ENCODE measurements at places on chromosomes 2 and 18.

GRCh38 chr2:151102226-151102625, 159.4 kb downstream of the RBM43 start:
- no peak for DNase-seq

DNA sequence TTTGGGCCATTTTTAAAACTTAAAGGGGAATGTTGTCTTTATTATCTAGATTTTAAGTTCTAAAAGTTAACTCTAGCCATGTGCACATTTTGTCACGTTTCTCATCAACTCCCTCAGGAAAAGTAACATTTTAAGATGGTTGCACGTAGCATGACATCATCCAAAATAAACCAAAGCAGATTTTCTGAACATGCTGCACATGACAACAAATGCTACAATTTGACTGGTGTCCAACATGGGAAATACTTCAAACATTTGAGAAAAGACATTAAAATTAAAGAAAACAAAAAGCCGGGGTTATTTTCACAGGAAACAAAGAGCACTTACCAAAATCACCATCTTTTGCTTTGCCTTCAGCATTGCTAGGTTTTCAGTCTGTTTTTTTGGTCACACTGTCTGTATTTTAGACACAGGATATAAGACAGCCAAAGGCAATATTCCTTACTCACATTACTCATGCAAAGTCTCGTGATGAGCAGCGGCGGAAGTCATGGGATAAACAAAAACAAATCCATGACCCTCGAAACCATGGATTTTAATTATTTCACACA, 51.3 kb upstream of the RND3 start:
- no peak for DNase-seq

DNA sequence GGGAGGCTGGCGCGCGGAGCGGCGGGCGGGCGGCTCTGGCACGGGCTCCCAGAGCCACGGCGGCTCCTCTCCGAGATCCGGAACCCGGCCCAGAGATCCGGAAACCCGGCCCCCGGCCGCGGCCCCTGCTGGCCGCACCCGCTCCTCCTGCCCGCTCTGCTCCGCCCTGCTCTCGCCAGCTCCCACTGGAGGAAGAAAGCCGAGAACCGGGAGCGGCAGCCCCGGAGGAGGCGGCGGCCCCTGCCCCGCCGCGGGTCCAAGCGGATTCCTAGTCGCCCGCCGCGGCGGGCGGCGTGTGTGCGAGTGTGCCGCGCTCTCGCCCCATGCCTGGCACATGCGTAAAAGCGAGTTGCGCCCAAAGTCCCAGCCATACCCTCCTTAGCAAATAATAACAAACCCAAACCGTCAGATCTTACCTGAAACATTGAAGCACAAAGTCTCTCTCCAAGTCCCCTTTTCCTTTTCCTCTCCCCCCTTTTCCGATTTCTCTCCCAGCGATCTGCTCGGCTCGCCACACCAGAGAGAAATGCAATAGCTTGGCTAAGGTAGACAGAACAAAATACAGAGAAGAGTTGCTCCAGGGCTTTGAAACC, 108.7 kb upstream of the KCTD1 start:
- peak; percentile 41 for DNase-seq

GRCh38 chr18:63451799-63452660, 24.7 kb upstream of the SERPINB5 start:
- DNase-seq: no peak

GRCh38 chr2:179403624-179404023, 139.0 kb upstream of the SESTD1 start:
- DNase-seq: no peak

- peak; percentile 65 for DNase-seq
Observed at GRCh38 chr2:233084488-233084887, 24.3 kb downstream of the INPP5D start.

GRCh38 chr2:209473930-209474419, 50.1 kb downstream of the MAP2 start:
- no peak for DNase-seq

DNA sequence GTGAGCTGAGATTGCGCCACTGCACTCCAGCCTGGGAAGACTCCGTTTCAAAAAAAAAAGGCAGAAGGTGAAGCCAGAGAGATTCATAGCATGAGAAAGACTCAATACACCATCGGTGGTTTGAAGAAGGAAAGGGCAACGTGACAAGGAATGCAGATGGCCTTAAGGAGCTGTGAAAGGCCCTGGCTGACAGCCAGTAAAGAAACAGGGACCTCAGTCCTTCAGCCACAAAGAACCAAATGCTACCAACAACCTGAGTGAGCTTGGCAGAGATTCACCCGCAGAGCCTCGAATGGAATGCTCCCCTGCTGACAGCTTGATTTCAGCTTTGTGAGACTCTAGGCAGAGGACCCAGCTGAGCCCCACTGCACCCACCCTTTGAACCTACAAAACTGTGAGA, 154.9 kb upstream of the NDUFV2 start:
- DNase-seq: no peak

GRCh38 chr18:1914489-1914888, 656.8 kb downstream of the METTL4 start:
- no peak for DNase-seq

- no peak for DNase-seq
Observed at GRCh38 chr2:644871-645270, 32.3 kb downstream of the TMEM18 start.

DNA sequence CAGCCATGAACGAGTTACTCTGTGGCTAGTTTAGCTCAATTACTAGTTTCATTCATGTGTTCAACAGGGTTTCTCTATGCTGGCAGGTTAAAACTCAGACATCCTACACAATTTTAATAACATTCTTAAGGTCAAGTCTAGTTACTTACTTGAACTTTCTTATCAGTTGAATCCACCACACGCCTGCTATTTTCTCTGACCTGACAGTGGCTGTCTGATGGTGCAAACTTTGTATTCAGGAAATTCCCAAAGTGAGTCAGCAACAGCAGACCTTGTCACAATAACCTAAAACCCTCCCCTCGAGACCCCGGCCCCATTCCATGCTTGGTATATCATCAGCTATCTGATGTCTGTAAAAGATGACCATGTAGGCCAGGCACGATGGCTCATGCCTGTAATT, 20.8 kb upstream of the CIDEA start:
- DNase-seq: no peak

DNA sequence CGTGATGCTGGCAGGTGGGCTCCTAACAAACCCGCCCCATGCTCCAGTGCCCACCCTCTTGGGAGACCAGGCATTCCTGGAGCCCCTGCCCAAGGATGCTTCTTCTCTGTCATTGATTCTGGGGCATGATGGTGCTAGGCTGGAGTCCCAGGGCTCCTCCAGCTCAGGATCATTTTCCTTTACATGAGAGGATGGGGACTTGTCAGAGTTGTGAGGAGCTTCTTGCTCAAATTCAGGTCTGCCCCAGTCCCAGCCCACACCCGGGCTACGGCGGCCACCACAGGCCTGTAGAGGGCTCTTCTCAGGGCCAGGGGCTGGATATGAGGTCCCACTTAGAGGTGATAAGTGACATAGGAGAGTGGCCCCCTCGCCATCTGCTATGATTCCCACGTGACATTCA, 141.1 kb upstream of the COPS8 start:
- DNase-seq: no peak

DNA sequence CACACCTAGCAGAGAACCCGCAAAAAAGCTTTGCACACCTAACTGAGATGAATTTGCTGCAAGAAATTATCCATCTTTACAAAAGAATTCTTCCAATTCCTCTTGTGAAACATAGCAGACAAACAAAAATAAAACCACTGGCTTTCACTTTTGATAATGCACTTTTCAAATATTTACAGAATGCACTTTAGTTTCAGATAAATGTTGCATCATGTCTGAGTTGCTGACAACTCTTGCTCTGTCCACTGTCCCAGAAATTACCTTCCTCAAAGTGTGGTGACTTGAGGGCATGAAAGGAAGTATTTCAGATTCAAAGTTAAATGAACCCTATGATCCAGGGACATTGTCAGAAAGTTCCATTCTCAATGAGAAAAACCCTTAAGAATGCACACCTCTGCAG, 256.2 kb upstream of the PARD3B start:
- no peak for DNase-seq

- no peak for DNase-seq
Observed at GRCh38 chr2:203790134-203790852, 77.3 kb upstream of the CTLA4 start.

DNA sequence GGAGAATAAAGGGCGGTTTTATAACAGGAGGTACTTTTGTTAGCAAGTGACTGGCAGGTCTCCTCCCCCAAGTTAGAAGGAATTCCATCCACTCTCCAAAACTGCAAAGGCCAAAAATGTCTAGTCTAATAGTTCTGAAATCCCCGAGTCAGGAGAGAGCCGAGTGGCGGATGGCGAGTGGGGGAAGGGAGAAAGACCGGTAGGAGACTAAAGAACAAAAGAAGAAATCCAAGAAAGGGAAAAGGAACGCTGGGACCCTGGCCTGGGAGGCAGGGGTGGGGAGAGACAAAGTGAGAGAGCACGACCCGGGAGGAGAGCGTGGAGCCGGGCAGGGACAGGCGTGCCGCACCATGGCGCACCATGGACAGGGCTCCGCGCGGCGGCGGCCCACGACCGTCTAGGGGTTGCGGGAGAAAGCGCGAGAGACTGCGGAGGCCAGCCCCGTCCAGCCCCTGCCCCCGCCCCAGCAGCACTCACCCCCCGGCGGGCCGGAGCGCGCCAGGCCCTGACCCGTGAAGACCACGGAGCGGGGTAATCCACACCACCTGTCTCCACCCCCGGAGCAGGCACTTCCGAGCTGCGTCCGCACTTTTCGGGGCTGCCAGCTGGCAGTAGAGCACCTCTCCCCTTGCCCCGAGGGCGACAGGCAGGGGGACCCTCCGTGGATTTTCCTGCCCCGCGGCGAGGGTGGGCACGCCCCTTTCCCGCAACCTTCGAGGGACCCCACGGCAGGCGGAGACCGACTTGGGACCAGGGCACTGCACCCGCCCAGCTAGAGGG, 1.6 kb downstream of the CDH2 start:
- DNase-seq: no peak

GRCh38 chr2:157441072-157441454, 2.8 kb downstream of the CYTIP start:
- peak; percentile 65 for DNase-seq

- no peak for DNase-seq
Observed at GRCh38 chr18:45521136-45521535, 94.1 kb upstream of the SLC14A2 start.

DNA sequence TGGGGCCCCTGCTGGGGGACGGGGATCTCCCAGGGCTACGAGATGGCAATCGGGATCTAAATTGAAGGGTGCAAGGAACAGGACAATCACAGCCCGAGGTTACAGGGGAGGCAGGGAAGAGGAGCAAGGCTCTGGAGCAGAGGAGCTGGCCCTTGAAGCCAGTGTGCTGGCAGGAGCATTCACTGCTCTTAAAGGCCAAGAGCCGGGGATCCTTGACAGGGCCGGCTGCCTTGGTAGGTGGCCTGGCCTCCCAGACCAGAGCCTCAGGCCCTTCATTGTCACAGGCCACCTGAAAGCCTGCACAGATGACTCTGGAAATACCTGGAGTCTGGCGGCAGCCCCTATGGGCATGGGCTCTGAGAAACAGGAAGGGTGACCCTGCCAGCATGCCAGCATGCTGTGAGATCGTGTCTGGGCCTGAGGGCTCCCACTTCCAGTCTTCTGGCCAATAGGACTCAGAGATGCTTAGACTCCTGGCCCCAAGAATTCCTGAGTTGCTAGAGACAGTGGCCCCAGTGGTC, 38.7 kb downstream of the PDIA6 start:
- DNase-seq: no peak

DNA sequence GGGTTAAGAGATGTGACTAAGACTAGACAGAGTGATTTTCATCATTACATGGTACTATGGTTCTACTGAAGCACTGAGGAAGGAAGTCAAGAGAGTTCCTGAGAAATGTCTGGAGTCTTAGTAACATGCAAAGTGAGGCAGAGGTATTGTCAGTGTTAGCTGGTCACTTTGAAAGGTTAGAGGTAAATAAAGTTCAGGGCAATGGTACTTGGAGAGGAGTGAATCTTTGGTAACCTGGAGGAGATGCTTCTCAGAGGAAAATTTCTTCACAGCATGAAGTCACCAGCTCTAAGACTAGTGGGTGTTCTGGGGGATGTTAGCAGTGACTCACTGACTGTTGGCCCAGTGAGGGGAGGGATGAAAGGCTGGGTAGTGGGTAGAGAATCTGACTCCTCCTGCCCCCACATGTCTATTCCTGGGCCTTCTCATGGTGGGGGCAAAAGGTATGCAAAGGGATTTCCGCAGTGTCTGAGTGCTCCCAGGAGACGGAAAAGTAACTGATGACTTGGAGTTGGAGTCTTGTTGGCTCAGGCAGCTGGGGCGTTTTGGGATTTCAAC, 23.3 kb upstream of the IL1RN start:
- DNase-seq: no peak

DNA sequence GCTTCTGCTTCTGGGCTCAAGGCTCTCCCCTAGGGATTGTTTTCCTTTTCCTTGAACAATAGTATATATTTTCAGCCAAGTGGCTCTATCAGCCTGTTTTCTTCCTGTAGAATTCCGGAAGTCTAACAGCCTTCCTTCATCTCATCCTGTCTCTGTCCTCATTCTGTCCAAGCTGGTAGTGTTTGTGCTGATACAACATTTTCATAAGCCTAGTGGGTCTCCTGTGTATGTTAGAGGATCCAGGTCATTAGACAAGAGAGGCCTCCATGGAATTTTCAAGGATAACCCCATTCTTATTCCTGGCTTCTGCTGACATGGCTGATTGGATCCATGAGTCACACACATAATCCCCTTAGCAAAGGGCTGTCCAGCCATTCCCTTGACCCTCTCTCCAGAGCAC, 467.6 kb downstream of the PTPRM start:
- no peak for DNase-seq

DNA sequence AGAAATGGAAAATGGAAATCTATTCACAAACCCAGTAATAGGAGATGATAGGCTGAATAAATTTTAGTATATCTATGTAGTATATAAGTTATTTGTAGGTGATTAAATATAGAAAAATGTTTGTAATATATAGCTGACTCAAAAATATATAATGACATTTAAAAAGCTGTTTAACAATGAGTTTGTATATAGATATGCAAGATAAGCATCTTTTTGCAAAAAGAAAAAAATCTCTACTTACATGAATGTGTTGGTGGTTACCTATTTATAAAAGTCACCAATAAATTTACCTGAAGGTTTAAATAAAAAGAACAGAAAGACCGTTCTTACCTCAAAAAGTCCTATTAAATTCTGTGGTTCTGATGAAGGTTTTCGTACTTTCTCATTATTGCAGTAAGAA, 71.3 kb downstream of the LRPPRC start:
- DNase-seq: no peak

- no peak for DNase-seq
Observed at GRCh38 chr2:43133336-43133707, 93.1 kb downstream of the ZFP36L2 start.

- DNase-seq: no peak
Observed at GRCh38 chr2:234827096-234827860, 124.5 kb upstream of the SH3BP4 start.
